ENCODE measurements at places on chromosomes 11 and 22.

- DNase-seq = no peak
Observed at GRCh38 chr22:29739346-29739875, 19.6 kb downstream of the CABP7 start.

DNA sequence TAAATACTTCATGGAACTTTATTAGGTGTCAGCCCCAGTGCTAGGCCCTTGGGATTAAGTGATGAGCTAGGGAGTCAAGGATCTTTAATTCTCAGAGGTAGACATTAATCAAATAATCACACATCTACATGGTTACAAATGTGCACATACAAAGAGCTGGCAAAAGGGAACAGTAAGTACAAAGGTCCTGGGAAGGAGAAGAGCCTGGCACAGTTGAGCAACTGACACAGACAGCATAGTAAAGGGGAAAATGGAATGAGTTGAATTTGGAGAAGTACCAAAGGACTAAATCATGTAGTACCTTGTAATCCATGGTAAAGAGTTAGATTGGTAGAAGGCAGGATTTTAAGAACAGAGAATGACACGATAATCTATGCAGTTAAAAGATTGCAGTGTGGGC, 116.3 kb downstream of the APIP start:
- DNase-seq = no peak

DNA sequence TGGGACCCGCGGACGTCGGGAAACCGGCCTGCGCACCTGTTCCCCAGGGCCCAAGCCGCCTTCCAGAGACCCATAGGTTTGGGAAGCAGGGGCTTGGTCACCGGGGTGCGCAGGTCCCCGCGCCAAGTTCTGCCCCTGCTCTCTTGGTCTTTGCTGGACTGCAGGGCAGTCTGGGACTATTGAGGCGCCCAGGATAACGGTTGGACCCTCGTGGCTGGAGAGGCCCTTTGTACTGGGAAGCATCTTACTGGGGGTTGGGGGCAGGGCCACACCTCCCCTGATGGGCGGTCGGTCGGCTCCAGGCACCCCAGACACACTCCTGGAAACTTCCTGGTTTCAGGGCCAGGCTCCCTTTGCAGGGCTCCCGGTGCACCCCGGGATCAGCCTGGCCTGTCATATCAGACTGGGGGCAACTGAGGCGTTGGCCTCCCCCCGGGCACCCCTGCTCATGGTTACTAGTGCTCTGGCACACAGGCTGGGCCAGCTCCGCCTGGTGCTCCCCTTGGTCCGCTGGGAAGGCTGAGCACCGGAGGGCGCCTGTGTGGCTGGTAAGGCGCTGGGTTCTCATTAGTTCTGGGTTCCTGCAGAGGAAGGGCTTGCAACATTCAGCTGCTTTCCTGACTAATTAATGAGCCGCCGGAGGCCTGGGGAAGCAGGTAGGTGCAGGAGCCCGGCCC, 1250.5 kb downstream of the BRD1 start:
- DNase-seq = no peak

DNA sequence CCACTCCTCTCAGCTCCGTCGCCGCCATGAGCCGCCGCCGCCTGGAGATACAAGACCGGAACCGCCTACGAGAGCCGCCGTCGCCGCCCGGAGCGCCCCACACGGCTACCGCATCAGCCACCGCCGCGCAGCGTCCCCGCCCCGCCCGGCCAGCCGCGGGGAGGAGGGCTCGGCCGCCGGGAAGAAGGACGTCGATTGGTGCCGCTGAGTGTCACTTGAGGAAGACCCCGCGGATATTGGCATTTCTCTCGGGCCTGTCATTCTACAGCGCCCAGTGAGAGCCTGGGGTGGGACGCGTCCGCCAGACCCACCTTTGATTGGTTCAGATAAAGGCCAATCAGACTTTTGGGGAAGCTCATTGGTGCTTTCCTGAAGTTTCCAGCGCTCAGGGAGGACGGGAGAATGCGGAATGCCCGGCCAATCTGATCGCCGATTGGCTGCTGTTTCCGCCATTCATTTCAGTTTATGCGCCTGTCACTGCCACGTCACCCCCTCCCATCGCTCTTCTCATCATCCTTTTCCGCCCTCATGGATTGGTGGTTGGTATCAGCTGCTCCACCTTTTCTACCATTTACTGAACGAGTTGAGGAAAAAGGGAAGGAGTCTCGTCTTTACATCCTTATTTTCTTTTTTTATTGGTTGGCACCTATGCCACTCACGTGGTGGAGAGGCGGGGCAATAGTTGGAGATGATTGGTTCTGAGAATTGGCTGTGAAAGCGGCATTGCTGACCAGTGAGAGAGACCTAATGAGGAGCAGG, at the start of gene OSBP:
OSBP (minus strand) TSS at position 138 of the 759 bp plus-strand sequence; CDS start at position 28, 110 bp downstream.
- peak; percentile 92 for DNase-seq

- no peak for DNase-seq
Observed at GRCh38 chr22:25478528-25478927, 85.9 kb upstream of the GRK3 start.
